Renal pelvis (tissue), 12 donors: ENCODE measurements at places on chromosomes 4 and X. TPM values are rescaled to one million over a fixed set of nuclear protein-coding genes. Genes with fewer than 3 reads are reported as not detected.
A peak's percentile ranks its signal among the peaks of the same experiment; 100 is the strongest.

MAGEE1 gene
- polyA plus RNA-seq = 6.3 TPM

SMIM10 gene
- polyA plus RNA-seq = 9.4 TPM

NKAP gene
- 14.6 TPM for polyA plus RNA-seq

WWC2 gene
- 65.2 TPM for polyA plus RNA-seq

ELOVL6 gene
- polyA plus RNA-seq = 35.3 TPM

RNF175 gene
- polyA plus RNA-seq = 4.9 TPM

POU3F4 gene
- polyA plus RNA-seq = 9.0 TPM

SYTL4 gene
- polyA plus RNA-seq = 16.3 TPM

NDST3 gene
- 2.4 TPM for polyA plus RNA-seq

SOD3 gene
- 17.1 TPM for polyA plus RNA-seq

CETN2 gene
- 119 TPM for polyA plus RNA-seq

GPR50 gene
- polyA plus RNA-seq = not detected

ZNF732 gene
- polyA plus RNA-seq = 3.8 TPM

DCAF8L2 gene
- not detected for polyA plus RNA-seq

KIAA1210 gene
- 1.5 TPM for polyA plus RNA-seq

DNA sequence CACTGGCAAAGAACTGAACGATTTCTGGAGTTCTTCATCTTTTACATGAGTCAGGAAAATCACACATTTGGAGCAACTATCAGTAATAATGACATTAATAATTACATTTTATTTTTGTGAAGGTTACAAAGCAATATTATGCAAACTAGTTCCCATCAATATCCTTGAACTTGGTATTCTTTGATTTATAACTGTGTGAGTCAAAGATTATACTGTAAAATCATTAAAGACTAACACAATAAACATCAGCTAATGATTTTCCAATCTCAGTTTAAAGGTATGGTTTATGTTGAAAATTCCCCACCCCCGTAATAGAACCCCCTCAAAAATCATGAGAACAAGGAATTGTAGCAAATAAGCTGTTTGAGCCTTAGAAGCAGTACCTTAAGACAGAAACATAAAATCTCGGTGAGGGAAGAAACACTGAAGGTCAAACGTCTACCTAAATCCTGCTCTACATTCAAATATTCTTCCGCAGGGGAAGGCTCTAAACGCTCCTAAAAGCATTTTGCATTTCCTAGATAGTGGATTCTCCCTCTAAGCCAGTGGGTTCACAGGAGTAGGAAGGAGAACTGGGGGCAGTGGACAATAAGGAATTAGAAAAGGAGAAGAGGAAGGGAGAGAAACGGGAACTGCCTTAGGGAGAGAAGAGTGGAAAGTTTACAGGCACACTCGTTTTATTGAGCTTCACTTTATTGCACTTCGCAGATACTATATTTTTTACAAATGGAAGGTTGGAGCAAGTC lies 22.3 kb upstream of the SH3D19 start:
- no peak for DNase-seq

- no peak for DNase-seq
Observed at GRCh38 chr4:6197433-6198174, 2.7 kb downstream of the JAKMIP1 start.

DNA sequence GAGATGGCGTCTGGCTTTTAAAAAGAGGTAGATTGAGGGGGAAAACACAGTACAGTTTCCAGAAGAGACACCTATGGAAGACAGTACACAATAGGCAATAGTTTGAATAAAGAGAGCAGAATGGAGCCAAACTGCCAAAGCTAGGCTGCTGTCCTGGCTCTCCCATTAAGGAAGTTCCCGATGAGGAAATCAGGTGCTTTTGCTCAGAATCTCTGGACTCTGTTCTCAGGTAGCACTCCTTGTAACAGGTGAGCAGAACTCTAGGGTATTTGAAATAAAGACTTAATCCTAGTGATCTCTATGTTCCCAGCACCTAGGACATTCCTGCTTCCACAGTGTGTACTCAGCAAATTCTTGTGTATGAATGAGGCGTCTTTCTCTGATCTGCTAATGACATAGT lies 1.6 kb downstream of the EGF start:
- no peak for DNase-seq

- DNase-seq = no peak
Observed at GRCh38 chr4:104210420-104210819, 284.3 kb downstream of the CXXC4 start.

DNA sequence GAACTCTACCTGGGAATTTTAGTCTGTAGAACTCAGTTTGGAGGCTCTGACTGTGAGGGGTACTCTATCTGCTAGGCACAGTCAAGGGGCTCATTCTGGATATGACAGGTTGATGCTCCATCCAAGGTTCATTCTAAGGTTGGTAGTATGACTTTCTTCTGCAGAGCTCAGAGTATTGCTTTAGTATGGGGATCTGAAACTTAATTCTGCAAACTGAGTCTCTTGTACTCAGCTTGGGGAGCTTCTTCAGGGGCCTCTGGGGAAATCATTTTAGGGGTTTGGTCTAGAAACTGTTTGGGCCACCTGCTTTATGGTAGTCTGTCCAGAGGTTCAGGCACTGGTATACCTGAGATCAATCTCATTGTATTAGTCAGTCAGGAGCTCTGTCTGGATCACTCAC lies 9.7 kb upstream of the TSR2 start:
- no peak for DNase-seq

GRCh38 chrX:74242484-74243138 lies 61.4 kb upstream of the ZCCHC13 start:
- DNase-seq = no peak

DNA sequence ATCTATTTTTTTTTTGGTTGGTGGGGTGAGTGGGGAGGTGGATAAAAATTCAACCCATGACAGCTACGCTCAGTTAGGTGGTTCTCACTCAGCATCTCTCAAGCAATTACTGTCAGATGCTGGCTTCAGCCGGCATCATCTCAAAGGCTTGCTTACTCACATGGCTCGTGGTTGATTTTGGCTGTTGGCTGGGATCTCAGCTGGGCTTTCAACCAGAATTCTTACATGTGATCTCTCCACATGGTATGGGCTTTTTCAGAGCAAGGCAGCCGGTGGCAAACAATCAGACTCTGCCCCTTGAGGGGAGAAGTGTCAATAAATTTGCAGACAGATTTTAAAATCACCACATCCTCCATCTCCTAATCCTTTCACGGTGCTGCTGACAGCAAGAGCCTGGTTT lies 47.2 kb downstream of the SLC34A2 start:
- DNase-seq = no peak

- DNase-seq = no peak
Observed at GRCh38 chrX:111460607-111461006, 48.6 kb upstream of the DCX start.

DNA sequence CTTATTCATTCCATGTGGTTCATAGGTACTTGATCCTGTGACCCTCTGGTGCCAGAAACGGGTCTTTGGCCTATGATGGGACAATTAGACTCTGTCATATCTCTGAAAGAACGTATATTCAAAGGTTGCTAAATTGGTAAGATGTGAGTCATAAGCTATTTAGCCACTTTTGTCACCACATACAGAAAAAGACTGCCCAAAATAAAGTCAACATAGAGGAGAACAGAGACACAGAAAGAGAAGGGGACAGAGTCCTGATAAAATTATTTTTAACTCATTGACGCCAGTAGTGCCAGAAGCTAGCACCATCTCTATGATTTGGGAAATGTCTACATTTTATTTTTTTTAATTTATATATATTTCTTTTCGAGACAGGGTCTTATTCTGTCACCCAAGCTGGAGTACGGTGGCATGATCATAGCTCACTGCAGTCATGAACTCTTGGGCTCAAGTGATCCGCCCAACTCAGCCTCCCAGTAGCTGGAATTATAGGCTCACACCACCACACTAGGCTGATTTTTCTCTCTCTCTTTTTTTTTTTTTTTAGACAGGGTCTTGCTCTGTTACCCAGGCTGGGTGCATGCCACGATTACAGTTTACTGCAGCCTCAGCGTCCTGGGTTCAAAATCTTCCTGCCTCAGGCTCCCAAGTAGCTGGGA lies 92.1 kb upstream of the COX18 start:
- no peak for DNase-seq

DNA sequence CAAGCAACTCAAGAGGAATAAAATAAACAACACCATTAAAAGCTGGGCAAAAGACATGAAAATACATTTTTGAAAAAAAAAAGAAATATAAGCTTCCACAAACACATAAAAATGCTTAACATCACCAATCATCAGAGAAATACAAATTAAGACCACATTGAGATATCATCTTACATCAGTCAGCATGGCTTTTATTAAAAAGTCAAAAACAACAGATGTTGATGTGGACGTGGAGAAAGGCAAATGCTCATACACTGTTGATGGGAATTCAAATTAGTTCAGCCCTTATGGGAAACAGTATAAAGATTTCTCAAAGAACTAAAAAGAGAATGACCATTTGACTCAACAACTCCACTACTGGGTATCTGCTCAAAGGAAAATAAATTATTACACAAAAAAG lies 59.6 kb downstream of the STK32B start:
- no peak for DNase-seq

GRCh38 chr4:128725405-128726055 lies 84.0 kb upstream of the JADE1 start:
- no peak for DNase-seq

DNA sequence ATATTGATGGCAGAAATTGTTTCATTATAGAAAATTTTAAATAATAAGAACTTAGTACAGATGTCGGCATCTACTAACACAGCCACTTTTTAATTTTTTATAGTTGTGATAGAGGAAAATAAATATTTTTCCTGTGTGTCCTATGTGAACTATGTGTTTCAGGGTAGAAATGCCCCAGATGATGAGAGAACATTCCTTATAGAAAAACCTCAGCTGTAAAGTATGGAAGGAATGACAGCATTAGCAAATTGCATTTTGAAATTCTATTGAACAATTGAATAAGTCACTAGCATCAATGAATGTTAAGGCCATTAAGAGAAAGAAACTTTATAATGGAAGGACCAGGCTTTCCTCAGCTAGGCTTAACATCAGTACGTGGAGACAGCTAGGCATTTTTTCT lies 149.2 kb downstream of the CFAP299 start:
- no peak for DNase-seq

GRCh38 chr4:115740806-115741205 lies 627.4 kb upstream of the NDST4 start:
- no peak for DNase-seq

DNA sequence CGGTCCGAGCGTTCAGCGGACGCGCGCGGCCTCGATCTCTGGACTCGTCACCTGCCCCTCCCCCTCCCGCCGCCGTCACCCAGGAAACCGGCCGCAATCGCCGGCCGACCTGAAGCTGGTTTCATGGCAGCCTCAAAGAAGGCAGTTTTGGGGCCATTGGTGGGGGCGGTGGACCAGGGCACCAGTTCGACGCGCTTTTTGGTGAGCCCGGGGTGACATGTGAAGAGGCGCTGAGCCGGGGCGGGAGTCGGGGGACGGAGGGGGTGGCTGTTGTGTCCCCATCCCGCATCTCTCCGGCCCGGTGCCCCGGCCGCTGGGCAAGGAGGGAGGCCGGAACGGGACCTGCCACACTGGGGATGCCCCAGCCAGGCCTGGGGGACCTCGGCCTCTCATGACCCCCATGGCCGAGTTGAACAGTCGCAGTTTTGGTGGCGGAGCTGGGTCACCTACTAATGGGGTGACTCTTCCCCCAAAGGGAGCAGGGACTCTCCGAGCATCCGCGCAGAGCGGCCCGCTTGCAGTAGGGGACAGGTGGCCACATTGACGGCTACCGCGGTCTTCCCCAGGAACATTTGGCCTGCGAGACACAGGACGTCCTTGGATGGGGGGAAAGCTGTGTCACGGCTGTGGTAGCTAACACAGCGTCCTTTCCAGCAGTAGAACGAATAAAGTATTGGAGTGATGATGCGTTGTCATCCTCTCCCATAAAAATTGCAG lies at the start of gene GK:
Gene GK, plus strand, starts transcription at position 9 of the 717 bp plus-strand sequence. Its CDS starts 115 bp downstream, at position 124.
- no peak for DNase-seq

DNA sequence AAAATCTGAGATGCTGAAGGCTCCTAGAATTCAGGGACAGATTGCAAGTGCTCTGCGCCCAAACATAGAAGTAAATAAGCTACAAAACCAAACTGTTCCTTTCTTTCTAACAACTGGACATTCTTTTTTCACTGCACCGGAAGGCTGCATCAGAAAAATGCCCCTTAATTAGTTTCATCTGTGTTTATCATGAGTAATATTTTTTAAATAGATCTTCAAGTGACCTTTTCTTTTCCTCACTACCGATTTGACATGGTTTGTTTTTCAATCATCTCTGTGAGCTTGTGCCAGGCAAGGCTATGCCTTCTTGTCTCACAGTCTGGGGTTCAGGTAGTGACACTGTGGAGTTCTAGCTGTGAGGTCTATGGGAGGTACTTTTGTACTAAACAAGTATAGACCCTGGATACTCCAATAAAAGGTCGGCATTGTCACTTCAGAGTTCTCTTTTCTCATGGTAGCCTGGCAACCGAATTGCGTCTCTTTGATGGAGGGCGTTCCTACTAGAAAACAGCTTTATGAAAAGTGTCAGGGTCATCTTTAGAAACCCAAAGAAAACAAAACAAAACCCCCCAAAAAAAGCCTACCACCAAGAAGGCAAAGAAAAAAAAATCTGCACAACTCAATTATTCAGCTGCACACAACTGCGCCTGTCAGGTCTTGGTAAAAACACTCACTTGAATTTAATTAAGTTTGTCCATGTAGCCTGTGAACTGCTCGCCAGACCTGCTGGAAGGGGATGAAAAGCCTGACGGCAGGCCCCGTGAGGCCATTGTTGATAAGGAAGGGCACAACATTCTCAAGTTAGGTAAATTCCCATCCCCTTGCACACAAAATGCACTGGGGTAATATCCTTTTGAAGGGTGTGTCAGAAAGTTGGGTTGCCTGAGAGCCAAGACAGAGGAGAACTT lies 22.8 kb upstream of the ADAMTS3 start:
- DNase-seq = no peak

- DNase-seq = peak; percentile 49
Observed at GRCh38 chrX:54920610-54921426, at the start of gene TRO. TRO (plus strand) TSS chrX:54920824; CDS start chrX:54922247, 1,423 bp downstream.

GRCh38 chr4:27239641-27240040 lies 379.0 kb downstream of the STIM2 start:
- DNase-seq = no peak

GRCh38 chr4:4269856-4270255 lies 20.1 kb downstream of the LYAR start:
- no peak for DNase-seq

GRCh38 chr4:188138227-188138626 lies 1.0 kb upstream of the TRIML1 start:
- no peak for DNase-seq

- DNase-seq = no peak
Observed at GRCh38 chrX:16445166-16445752, 204.7 kb upstream of the S100G start.

DNA sequence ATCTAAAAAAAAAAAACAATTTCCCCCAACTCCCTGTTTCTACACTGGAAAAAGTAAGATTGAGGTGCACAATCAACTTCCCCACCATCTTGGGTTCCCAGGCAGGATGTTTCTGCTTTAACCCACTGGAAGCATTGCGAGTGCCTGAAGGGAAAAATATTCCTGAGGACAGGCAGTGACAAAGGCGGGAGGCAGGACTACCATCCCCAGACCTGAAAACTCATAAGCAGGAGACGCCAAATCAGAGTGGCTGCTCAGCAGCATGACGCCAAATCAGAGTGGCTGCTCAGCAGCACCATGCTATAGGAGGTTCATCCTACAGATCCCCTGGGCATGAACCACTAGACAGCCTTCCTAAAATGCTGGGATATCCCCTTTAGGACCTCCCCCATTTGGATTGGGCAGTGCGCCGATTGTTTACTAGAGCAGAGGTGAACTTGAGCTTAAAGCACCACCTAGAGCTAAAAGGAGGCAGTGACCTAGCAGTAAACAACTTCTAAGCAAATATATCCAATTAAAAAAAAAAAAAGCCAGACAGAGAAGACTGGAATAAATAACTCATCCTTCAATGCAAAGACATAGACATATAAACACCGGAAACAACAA lies 35.0 kb upstream of the GK start:
- DNase-seq = no peak
